ENCODE measurements at places on chromosomes 12 and 14.

DNA sequence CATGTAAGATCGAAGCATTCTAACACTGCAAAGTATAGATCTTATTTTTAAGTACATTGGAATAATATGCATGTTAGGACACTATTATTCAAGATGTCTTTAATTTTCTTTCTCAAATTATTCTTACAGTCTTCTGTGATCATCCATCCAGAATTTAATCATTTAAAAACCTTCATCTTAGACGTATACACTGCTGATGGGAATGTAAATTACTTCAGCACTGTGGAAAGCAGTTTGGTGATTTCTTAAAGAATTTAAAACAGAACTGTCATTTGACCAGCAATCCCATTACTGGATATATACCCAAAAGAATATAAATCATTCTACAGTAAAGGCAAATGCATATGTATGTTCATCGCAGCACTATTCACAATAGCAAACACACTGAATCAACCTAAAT, 3.2 kb upstream of the RPS29 start:
- peaks cover 14% of the 10 kb centered on the region for H3K36me3 ChIP-seq
- peaks cover 23% of the 10 kb centered on the region for H3K27me3 ChIP-seq
- no peak for DNase-seq
- no peak overlapping the region for H3K4me3 ChIP-seq
- peaks cover 16% of the 10 kb centered on the region for H3K4me1 ChIP-seq

GRCh38 chr14:49249022-49249421, 337.2 kb downstream of the RPS29 start:
- no peaks in the 10 kb centered on the region for H3K27me3 ChIP-seq
- H3K27ac ChIP-seq, result no peak overlapping the region
- H3K36me3 ChIP-seq, result no peaks in the 10 kb centered on the region
- no peaks in the 10 kb centered on the region for H3K4me1 ChIP-seq
- DNase-seq, result no peak
- H3K4me3 ChIP-seq, result no peak overlapping the region

GRCh38 chr12:21941506-21942376, 515 bp upstream of the ABCC9 start:
- peak; percentile 56 for DNase-seq
- H3K4me3 ChIP-seq, result peak overlapping the region; percentile 91
- H3K36me3 ChIP-seq, result no peaks in the 10 kb centered on the region
- peaks cover 1% of the 10 kb centered on the region for H3K27me3 ChIP-seq
- H3K4me1 ChIP-seq, result no peaks in the 10 kb centered on the region
- H3K27ac ChIP-seq, result peak overlapping the region; percentile 67

GRCh38 chr12:88251798-88252197, 109.7 kb downstream of the TMTC3 start:
- H3K36me3 ChIP-seq, result no peaks in the 10 kb centered on the region
- no peak for DNase-seq
- no peak overlapping the region for H3K4me3 ChIP-seq

- H3K4me3 ChIP-seq, result no peak overlapping the region
- no peak overlapping the region for H3K27ac ChIP-seq
- no peaks in the 10 kb centered on the region for H3K27me3 ChIP-seq
These were observed 150.8 kb upstream of the FSCB start for GRCh38 chr14:44657696-44658388.

- H3K4me1 ChIP-seq, result no peaks in the 10 kb centered on the region
- H3K27me3 ChIP-seq, result no peaks in the 10 kb centered on the region
- H3K36me3 ChIP-seq, result no peaks in the 10 kb centered on the region
- no peak overlapping the region for H3K4me3 ChIP-seq
- no peak for DNase-seq
These were observed 592.4 kb downstream of the SOX5 start for GRCh38 chr12:23356927-23357708.

DNA sequence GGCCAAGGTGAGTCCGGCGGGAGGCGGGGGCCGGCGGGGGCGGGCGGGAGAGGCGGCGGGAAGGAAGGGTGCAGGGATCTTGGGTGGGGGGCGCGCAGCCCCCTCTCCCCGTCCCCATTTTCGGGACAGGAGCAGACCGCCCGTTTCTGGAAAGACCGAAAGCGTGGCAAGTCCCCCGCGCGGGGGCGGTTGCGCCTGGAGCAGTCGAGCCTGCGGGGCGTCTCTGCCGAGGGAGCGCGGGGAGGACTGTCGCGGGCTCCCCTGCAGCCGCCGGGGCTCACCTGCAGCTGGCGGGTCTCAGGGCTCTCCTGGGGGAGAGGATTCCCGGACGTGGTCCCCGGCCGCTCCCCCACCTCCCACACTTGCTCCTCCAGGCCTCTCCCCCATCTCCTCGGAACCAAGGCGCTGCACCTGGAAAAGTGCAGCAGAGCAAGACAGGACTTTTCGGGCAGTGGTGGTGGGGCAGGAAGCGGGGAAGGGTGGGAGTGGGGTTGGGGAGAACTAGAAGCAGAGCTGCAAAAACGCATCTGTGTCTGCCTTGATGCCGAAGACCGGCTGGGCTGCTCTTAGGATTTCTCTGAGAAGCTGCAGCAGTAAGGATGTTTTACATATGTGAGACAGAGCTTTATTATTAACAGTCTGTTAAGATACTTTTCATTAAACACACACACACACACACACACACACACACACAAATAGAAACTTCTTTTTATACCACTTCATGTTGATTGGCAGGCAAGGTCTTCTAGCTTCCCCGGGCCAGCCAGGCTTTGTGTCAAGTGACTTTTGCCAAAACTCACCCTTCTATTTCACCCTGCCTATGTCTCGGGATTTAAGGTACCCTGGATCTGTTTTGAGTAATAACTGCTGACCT, 677 bp downstream of the C12orf75 start:
- DNase-seq, result peak; percentile 41
- H3K27ac ChIP-seq, result no peak overlapping the region
- peak overlapping the region; percentile 89 for H3K4me3 ChIP-seq
- H3K27me3 ChIP-seq, result peaks cover 4% of the 10 kb centered on the region
- H3K36me3 ChIP-seq, result peaks cover 4% of the 10 kb centered on the region

- H3K27ac ChIP-seq, result no peak overlapping the region
- H3K36me3 ChIP-seq, result no peaks in the 10 kb centered on the region
- no peak for DNase-seq
These were observed 183.1 kb downstream of the KLHL28 start for GRCh38 chr14:44778604-44779003.

DNA sequence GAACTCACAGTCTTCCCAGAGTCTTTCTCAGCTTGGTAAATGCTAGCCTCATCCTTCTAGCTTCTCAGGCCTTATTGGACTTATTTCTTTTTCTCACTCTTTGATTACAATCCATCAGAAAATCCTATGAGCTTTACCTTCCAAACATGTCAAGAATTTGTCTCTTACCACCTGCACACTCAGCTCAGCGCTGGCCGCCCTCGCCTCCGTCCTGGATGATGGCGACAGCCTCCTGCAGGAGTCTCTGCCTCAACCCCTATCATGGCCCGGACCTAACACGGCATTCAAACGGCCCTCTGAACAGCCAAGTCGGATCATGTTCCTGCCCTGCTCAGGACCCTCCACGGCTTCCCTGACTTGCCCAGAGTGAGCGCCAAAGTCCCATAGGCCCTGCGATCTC, 333.1 kb upstream of the FKBP4 start:
- no peak overlapping the region for H3K27ac ChIP-seq
- no peaks in the 10 kb centered on the region for H3K4me1 ChIP-seq
- H3K27me3 ChIP-seq, result peaks cover 9% of the 10 kb centered on the region
- no peak overlapping the region for H3K4me3 ChIP-seq
- peaks cover 14% of the 10 kb centered on the region for H3K36me3 ChIP-seq

DNA sequence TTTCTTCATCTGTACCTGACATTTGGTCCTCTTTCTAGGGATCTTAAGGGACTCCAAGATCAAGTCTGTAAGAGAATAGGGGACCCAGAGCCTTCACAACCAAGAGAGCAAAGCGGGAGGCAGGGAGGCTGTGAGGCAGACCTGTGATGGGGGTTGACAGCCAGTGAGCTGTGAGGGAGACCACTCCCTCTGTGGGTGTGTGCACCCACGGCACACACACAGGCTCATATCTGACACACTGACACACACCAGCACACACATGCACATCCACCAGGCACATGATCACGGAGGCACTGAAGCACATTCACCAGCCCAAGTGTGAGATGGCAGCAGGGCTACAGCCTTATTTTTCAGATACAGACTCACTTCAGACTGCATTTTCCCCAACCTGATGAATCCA, 55.2 kb downstream of the SPTB start:
- DNase-seq, result no peak
- peaks cover 5% of the 10 kb centered on the region for H3K27me3 ChIP-seq
- H3K4me3 ChIP-seq, result no peak overlapping the region
- H3K4me1 ChIP-seq, result peaks cover 26% of the 10 kb centered on the region

DNA sequence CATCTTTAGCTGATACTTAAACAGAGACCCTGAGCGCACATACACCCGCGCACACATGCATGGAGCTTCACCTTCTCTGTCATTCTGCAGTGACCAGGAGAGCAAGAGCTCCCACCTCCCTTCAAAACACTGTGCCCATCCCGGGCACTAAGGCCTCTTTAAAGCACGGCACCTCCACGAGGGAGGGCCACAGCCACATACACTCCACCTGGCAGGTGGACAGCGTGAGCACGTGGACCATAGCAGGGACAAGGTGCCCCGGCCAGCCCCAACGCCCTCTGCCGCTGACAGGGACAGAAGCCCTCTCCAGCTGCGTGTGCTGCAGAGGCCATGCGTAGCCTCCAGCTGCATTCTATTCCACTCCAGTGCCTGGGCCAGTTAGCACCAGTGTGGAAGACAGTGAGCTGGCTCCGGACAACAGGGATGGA, 5.4 kb downstream of the GAPDH start:
- H3K27me3 ChIP-seq, result peaks cover 19% of the 10 kb centered on the region
- peaks cover 28% of the 10 kb centered on the region for H3K36me3 ChIP-seq
- H3K4me1 ChIP-seq, result peaks cover 40% of the 10 kb centered on the region
- H3K4me3 ChIP-seq, result peak overlapping the region; percentile 21
- H3K27ac ChIP-seq, result no peak overlapping the region

GRCh38 chr12:87365423-87365822, 663.8 kb downstream of the C12orf50 start:
- no peak for DNase-seq
- peaks cover 4% of the 10 kb centered on the region for H3K27me3 ChIP-seq
- no peaks in the 10 kb centered on the region for H3K4me1 ChIP-seq
- H3K4me3 ChIP-seq, result no peak overlapping the region

- H3K4me1 ChIP-seq, result no peaks in the 10 kb centered on the region
- H3K27me3 ChIP-seq, result peaks cover 5% of the 10 kb centered on the region
- peaks cover 25% of the 10 kb centered on the region for H3K36me3 ChIP-seq
These were observed 8.6 kb downstream of the WDR89 start for GRCh38 chr14:63632932-63633514.

GRCh38 chr14:103960457-103961055, 18.2 kb upstream of the RD3L start:
- no peak overlapping the region for H3K4me3 ChIP-seq
- no peaks in the 10 kb centered on the region for H3K36me3 ChIP-seq
- H3K27me3 ChIP-seq, result no peaks in the 10 kb centered on the region
- no peak overlapping the region for H3K27ac ChIP-seq

DNA sequence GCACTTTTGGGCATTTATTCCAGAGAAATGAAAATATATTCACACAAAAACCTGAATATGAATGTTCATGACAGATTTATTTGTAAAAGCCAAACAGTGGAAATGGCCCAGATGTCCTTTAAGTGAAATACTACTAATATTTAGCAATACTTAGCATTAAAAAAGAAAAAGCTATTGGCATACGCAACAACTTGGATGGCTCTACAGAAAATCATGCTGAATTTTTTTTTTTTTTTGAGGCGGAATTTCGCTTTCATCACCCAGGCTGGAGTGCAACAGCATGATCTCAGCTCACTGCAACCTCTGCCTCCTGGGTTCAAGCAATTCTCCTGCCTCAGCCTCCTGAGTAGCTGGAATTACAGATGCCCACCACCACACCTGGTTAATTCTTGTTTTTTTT, 24.1 kb downstream of the FGD6 start:
- DNase-seq, result no peak
- H3K27ac ChIP-seq, result no peak overlapping the region
- H3K27me3 ChIP-seq, result peaks cover 3% of the 10 kb centered on the region
- no peak overlapping the region for H3K4me3 ChIP-seq
- H3K4me1 ChIP-seq, result peaks cover 14% of the 10 kb centered on the region
- H3K36me3 ChIP-seq, result peaks cover 5% of the 10 kb centered on the region

DNA sequence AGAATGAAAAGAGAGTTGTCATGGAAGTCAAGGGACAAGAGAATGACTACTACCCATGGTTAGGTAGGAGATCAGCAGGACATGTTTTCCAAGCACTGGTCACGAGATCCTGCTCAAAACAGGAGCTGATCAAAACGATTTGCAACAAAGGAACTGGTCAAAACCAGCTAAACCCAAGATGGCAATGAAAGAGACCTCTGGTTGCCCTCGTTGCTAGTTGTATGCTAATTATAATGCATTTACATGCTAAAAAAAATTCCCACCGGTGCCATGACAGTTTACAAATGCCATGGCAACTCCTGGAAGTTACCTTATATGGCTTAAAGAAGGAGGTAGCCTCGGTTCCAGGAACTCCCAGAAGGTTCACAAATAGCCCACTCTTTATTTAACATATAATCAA, 95.0 kb upstream of the OTX2 start:
- no peak overlapping the region for H3K4me3 ChIP-seq
- no peak overlapping the region for H3K27ac ChIP-seq
- H3K4me1 ChIP-seq, result no peaks in the 10 kb centered on the region

DNA sequence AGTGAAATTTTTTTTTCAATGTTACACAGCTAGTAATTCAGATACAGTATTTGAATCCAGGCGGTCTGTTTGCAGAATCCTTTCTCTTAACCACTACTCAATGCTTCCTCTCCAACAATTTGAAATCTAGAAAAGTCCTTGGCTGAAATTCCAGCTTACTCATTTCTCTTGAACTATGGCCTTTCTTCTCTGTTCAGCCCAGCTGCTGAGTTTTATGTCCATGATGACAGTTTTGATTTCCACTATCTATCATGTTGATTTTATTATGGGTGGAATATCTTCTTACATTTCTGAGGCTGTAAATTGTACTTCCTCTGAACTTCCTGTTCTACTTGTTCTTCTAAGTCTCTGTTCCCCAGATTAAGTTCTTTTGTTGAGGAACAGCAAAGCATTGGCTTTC, 315.3 kb downstream of the DIO2 start:
- no peaks in the 10 kb centered on the region for H3K36me3 ChIP-seq
- no peak overlapping the region for H3K27ac ChIP-seq
- H3K27me3 ChIP-seq, result no peaks in the 10 kb centered on the region
- peaks cover 3% of the 10 kb centered on the region for H3K4me1 ChIP-seq
- DNase-seq, result no peak
- H3K4me3 ChIP-seq, result no peak overlapping the region

GRCh38 chr12:125006365-125006764, 12.9 kb downstream of the BRI3BP start:
- H3K27me3 ChIP-seq, result peaks cover 2% of the 10 kb centered on the region
- H3K4me3 ChIP-seq, result no peak overlapping the region
- no peak overlapping the region for H3K27ac ChIP-seq
- no peaks in the 10 kb centered on the region for H3K36me3 ChIP-seq
- no peak for DNase-seq
- H3K4me1 ChIP-seq, result no peaks in the 10 kb centered on the region
